ENCODE measurements at places on chromosomes 11 and 22. TPM values are rescaled to one million over a fixed set of nuclear protein-coding genes. Genes with fewer than 3 reads are reported as not detected.

The ABCC8 gene
- total RNA-seq = not detected

The OR51V1 gene
- not detected for total RNA-seq

The CCDC73 gene
- 0.07 TPM for total RNA-seq

The OR51B5 gene
- total RNA-seq = not detected

The CHRM4 gene
- total RNA-seq = 0.29 TPM

The CADM1 gene
- 41.7 TPM for total RNA-seq

The SMTNL1 gene
- total RNA-seq = not detected

The OTOG gene
- not detected for total RNA-seq

The TNNI2 gene
- total RNA-seq = not detected

The GGTLC2 gene
- not detected for total RNA-seq

The LRRC32 gene
- total RNA-seq = 3.9 TPM

The OR51E1 gene
- not detected for total RNA-seq

The GLYATL2 gene
- total RNA-seq = 0.13 TPM

The BSCL2 gene
- 56.1 TPM for total RNA-seq
